ENCODE measurements at places on chromosomes 12 and 14.

- no peak for DNase-seq
These were observed 707.7 kb upstream of the NOVA1 start for GRCh38 chr14:27305441-27305945.

GRCh38 chr12:13046964-13047363 is 2.8 kb downstream of the FAM234B start:
- DNase-seq = no peak

- DNase-seq = no peak
These were observed 404.4 kb upstream of the PDE3A start for GRCh38 chr12:19963972-19964371.

GRCh38 chr12:112126000-112126438 is 659 bp downstream of the TRAFD1 start:
- no peak for DNase-seq

DNA sequence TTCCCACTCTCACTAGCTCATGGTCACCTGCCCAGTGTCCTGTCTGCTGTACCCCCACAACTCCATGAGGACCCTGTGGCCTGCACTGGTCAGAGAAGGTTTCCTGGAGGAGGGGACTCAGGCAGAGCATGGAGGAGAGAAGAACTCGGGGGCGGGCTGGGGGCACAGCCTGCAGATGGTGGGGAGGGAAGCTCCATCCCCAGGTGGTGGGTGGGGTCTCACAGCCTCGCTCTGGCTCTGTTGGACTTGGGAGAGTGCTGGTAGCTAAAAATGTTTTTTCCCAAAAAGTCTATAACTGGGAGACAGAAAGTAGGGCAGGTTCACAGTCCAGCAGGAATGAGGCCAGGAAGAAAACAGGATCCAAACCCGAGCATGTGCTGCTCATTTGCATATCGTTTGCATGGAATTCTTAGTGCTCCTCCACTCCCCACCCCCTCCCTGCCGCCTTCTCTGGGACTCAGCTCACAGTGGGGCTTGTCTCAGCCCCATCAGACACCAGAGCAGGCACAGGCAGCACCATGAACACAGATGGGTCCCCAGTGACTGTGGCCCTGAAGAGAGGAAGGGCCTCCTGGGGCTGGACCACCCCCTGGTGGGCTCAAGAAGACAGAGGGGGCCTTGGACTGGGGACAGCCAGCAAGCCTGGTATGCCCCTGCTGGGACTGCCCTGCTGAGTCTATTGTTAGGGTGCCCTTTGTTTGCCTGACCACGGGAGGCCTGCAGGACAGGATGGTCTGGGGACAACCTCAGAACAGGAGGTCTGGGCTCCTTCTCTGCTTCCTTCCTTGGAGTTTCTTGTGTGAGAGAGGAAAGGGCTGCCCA is 67.0 kb upstream of the SFSWAP start:
- no peak for DNase-seq

DNA sequence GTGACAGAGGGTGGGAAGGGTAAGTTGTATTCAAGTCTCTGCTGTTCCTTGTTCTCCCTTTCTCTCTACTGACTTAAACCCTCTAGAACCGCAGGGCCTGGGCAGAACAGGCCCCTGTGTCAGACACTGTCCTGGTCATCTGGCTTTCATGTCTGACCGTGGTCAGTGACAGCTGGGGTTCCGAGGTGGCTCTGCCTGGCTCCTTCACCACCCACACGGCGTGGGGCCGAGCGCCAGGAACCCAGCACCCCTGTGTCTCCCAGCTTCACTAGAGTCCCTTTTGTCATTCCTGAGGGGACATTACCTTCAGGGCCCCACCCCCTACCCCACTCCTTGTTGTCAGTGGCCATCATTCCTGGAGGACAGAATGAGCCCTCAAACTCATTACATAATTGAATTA is 168.9 kb downstream of the ADGRD1 start:
- no peak for DNase-seq

GRCh38 chr12:113232840-113233585 is 11.7 kb downstream of the TPCN1 start:
- peak; percentile 72 for DNase-seq

- no peak for DNase-seq
These were observed 59.1 kb downstream of the ANKRD9 start for GRCh38 chr14:102450206-102451063.

DNA sequence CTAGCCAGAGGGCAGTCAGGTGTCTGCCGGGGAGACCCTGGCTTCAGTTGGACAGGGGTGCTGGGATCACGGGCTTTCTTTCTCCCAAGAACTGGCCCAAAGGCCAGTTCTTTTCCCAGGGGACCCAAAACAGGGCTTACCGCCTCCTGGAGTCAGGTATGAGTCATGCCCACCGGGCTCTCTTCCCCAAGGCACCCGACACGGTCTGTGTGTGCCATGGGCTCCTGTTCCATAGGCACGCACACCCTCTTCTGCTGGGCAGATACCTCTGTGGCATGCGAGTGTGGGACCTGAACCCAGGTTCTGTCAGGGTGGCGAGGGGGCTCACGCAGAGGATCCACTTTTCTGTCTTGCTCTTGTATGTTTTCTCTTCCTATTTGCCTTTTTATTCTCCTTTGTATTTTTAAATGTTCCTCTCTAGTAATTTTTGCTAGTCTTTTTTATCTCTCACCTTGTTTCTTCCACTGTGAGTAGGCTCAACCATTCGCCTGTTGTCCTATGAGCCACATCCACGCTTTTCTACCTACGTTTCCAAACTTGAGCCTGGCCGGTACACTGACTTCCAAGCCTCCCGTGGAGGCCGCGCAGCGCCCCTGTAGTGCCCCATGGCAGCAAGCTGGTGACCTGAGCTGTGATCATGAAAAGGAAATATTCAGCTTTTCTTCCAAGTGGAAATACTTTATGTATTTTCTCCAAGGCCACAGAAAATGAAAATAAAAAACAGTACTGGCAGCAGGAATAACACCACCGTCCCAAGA is 362.2 kb downstream of the CACNA1C start:
- no peak for DNase-seq

DNA sequence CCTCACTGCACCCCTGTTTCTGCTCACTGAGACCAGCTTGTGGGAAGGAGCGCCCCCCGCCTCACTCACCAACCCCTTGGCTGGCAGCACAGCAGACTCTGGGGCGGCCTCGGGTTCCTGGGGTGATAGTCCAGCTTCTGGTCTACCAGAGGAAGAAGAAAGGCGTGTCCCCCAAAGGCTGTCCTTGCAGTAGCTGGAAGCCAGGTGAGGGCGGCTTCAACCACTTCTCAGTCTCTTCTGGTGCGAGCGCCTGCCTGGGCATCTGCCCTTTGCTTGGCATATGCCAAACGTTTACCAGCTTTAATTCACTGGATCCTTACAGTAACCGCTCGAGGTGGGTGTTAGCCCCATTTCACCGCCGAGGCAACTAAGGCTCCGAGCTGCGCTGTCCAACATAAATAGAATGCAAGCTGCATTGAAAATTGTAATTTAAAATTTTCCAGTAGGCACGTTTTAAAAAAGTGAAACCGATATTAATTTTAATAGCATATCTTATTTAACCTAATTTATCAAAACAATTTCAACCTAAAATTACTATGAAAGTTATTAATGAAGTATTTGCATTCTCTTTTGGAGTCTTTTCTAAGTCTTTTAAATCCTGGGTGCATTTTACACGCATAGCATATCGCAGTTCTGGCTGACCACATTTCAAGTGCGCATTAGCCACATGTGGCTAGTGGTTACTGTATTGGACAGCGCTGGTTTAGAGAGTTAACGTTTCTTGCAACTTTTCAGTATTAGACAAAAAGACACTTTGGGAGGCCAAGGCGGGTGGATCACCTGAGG is 872 bp downstream of the FAM177A1 start:
- no peak for DNase-seq

- DNase-seq = no peak
These were observed 2.3 kb downstream of the PIWIL1 start for GRCh38 chr12:130339951-130340350.

- DNase-seq = no peak
These were observed 1.6 kb downstream of the VDR start for GRCh38 chr12:47903151-47903611.

- no peak for DNase-seq
These were observed 96.6 kb downstream of the CFAP54 start for GRCh38 chr12:96585977-96586376.

- DNase-seq = no peak
These were observed 18.9 kb downstream of the PLEKHH1 start for GRCh38 chr14:67551940-67552339.

GRCh38 chr14:61561104-61561503 is 134.2 kb upstream of the HIF1A start:
- peak; percentile 20 for DNase-seq

DNA sequence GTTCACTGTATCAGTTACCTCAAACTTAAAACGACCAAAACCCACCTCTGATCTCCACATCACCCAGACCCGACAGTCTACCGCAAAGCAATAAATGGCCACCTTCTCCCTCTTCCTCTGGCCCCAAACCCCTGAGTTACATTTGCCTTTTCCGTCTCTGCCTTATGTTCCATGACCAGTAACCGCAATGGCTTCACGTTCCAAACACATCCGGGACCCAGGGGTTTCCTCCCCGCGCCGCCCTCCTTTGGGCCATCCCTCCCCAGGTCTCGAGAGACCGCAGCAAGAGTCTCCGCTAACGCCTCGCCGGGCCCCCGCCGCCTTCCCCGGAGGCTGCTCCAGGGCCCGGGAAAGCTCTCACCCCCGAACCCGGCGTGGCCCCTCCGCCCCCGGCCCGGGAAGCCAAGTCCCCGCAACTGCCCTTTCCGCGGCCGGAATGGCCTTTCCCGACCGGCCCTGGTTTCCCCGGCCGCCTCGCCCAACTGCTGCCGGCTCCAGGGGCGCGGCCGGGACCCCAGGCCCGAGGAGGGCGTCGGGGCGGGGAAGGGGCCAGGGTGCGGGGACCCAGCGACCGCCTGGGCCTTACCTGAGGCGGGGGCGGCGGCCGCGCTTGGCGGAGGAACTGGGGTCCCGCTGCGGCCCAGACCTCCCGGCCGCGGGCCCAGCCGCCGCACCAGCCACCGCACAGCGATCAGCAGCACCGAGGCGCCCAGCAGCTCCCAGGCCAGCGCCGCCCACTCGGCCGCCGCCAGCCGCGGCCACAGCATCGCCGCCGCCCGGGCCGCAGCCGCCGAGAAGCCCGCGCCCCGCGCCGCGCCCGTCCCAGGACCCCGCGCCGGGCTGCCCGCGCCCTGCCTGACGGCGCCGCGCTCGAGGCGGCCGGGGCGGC is at the start of gene ANKLE2:
TSS of gene ANKLE2 (minus strand) at position 801 of the 889 bp plus-strand sequence. CDS start at position 767, 34 bp downstream.
- DNase-seq = no peak

DNA sequence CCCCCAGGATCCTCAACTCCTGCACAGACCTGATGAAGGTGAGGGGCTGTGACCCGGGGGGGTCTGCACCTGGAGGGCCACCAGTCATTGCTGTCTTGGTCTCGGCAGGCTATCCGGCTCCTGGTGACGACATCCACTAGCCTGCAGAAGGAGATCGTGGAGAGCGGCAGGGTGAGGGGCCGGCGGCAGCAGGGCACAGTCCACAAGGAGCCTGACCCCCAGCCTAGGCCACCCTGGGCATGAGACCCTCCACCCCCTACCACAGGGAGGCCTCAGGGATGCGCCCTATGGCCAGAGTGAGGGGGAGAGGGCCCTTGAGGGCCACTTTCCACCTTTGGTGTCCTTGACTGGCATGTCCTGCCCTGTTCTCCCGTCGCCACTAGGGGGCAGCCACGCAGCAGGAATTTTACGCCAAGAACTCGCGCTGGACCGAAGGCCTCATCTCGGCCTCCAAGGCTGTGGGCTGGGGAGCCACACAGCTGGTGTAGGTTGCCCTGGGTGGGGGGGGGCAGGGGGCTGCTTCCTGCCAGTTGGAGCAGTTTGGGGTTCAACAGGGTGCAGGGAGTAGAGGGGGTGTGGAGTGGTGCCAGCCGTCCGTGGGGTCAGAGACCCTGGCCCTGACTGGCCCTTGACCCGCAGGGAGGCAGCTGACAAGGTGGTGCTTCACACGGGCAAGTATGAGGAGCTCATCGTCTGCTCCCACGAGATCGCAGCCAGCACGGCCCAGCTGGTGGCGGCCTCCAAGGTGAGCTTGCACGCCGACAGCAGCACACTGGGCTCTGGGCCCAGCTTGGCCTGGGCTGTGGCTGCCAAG is 25.0 kb downstream of the HIP1R start:
- no peak for DNase-seq

- no peak for DNase-seq
These were observed 119.2 kb downstream of the GALC start for GRCh38 chr14:87873741-87874140.

DNA sequence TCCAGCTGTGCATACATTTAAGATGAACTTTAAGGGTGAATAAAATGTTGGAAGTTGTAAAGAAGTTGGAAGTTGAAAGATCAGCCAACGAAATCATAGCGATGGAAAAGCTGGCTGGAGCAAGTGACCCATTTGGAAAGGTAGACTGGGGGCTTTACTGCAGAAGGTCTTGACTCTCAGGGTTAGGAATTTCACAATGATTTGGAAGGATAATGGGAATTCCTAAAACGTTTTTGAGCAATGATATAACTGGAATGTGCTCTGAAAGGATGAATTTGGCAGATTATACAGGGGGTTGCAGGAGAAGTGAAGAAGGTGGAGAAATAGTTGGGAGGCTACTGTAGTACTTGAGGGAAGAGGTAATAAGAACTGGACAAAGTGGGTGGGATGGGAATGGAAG is 27.4 kb downstream of the EMP1 start:
- no peak for DNase-seq

DNA sequence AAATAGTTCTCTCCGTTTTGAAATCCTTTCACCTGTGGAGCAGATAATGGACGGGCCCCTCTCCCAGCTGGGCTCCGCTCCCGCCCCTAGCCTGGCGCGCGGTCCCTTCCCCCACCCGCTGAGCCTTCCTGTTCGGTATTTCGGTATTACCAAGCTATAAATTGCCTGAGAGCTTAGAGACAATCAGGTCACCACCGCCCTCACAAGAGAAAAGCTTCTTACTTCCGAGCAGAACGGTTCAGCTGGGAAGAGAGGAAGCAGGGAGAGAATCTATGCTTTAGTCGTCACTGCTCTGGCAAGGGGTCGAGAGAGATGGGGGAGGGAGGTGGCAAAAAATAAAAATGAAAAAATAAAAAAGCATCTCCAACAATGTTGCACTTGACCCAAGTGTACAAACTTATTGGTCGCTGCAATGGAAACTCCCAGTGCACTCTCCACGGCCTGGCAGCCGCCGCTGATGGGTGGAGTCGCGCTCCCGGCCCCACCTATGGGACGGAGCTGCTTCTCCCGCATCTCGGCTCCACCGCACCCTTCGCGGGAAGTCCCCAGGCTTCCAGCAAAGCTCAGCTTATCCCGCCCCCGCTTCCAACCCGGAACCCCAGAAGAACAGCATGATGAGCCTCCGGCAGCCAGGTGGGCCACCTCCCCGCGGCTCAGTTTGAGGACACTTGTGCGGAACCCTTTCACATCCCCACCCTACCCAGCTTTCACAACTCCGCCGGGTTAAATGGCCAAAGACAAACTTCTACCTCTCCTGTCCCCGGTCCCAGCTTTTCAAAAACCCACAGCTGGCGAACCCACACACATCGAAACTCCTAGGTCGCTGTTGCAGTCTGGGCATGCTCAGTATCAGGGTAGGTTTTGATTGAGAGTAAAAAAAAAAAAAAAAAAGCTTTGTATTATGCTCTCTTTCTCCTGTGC is 832 bp upstream of the SYT1 start:
- peak; percentile 55 for DNase-seq

- no peak for DNase-seq
These were observed 19.2 kb upstream of the MGAT4C start for GRCh38 chr12:86275356-86275755.

- no peak for DNase-seq
These were observed 12.6 kb upstream of the AMN start for GRCh38 chr14:102909911-102910310.

Data from DMS 273 treated with DMSO at 0.1 percent for 48 hours (cell line).